CD4-positive, alpha-beta memory T cell (primary cell): ENCODE measurements at places on chromosomes 6 and 20.

- DNase-seq, result no peak
Observed at GRCh38 chr20:47544240-47544639, 42.6 kb downstream of the NCOA3 start.

GRCh38 chr20:23315099-23315498 is 35.5 kb upstream of the NXT1 start:
- DNase-seq, result no peak

GRCh38 chr20:14800707-14801425 is 463.5 kb upstream of the FLRT3 start:
- no peak for DNase-seq

- DNase-seq, result no peak
Observed at GRCh38 chr20:22430746-22431168, 153.6 kb downstream of the FOXA2 start.

DNA sequence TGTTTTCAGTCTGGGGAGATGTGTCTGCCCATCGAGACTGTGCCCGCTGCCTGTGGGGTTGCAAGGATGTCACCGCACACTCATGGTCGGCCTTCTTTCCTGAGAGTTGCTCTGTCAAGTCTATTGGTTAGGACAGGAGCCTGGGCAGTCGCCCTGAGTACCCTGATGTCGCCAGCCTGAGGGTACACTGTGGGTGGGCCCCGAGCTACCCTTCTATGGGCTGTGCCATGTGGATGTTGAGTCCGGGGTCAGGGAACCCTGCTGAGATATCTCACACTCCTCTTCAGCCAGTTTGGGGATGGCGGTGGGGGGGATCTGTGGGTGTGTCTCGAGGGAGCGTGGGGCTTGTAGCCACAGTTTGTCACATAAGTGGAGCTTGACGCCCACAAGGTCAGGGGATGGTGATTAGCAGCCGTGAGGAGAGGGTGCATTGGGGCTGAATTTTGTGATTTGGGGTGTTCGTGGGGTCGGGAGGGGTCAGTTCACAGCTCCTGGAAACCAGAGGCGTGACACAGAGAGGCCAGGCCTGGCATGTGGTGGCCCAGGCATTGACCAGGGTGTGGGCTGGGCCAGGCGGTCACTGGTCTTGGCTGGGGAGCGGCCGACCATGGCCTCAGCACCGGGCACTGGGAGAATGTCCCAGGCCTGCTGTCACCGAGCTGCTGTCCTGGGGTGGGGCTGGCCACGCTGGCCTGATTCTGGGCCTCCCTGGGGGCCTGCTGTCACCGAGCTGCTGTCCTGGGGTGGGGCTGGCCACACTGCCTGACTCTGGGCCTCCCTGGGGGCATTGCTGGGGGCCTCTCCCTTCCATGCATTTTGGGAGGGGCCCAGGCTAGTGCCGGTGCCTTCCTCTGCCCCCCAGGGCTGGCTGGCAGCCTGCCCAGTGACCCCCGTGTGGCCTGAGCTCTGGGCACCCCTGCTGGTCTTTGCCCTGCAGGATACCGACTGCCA is 1.6 kb upstream of the NPBWR2 start:
- DNase-seq, result no peak

DNA sequence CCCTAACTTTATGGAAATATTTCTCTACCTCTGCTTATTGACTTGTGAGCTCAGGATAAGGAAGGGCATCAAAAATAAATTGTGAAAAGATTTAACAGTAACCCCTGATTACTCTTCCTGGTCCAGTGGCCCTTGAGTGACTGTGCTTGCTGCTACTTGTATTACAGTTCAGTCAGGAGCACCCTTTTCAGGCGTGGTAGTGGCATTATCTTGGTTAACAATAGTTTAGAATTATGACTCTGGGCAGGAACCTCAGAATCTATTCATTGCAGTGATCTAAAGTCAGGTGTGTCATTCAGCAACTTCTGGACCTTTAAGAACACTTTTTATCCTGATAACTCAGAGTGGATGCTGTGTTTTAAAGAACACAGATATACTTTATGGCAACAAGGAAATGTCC is 43.4 kb downstream of the FAM135A start:
- DNase-seq, result no peak

DNA sequence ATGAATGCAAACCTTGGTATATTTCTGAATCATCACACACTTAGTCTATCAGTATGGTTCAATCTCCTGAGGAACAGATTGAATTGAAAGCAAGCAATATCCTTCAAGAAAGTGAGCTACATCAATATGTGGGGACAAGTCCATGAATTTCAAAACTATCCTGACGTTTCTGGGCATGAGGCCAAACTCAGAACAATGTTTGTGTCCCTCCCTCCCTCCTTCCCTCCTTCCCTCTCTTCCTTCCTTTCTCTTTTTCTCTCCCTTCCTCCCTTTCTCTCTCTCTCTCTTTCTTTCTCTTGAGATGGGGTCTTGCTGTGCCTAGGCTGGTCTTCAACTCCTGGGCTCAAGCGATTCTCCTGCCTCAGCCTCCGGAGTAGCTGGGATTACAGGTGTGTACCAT is 27.9 kb upstream of the SYNCRIP start:
- no peak for DNase-seq

DNA sequence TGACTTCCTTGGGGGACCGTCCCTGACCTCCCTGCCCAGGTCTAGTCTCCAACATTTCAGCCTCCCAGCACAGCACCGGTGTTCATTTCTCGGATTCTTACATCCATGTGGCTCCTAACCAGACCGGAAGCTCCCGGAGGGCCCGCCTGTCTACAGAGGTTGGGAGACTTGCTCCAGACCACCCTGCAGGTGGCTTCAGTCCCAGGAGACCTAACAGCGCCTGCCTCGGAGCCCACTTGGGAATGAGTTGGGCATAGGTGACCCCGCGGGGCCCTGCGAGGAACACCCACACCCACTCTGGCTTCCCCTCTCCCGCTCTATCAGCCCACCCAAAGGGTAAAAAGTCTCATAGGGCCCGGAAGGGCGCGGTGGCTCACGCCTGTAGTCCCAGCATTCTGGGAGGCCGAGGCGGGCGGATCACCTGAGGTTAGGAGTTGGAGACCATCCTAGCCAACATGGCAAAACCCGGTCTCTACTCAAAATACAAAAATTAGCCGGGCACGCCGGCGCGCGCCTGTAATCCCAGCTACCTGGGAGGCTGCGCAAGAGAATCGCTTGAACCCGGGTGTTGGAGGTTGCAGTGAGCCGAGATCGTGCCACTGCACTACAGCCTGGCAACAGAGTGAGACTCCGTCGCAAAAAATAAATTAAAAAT is 5.4 kb downstream of the DPPA5 start:
- no peak for DNase-seq

DNA sequence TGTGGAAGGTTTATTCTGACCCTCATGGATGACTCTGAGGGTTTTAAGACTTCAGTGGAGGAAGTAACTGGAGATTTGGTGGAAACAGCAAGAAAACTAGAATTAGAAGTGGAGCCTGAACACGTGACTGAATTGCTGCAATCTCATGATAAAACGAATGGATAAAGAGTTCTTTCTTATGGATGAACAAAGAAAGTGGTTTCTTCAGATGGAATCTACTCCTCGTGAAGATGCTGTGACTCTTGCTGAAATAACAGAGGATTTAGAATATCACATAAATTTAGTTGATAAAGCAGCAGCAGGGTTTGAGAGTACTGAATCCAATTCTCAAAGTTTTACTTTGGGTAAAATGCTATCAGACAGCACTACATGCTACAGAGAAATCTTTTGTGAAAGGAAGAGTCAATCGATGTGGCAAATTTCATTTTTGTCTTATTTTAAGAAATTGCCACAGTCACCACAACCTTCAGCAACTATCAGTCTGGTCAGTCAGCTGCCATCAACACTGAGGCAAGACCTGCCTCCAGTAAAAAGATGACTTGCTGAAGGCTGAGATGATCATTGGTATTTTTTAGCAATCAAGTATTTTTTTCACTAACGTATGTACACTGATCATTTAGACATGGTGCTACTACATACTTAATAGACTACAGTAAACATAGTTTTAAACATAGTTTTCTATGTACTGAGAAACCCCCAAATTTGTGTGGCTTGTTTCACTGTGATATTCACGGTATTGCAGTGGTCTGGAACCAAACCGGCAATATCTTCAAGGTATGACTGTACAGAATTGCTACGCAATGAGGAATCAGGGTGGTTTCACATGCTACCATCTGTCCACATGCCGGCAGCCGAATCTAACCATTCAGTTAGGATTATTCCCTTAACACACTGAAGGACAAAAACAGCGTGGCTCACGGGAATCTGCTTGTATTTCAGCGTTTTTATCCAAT is 149.0 kb downstream of the MYB start:
- no peak for DNase-seq

DNA sequence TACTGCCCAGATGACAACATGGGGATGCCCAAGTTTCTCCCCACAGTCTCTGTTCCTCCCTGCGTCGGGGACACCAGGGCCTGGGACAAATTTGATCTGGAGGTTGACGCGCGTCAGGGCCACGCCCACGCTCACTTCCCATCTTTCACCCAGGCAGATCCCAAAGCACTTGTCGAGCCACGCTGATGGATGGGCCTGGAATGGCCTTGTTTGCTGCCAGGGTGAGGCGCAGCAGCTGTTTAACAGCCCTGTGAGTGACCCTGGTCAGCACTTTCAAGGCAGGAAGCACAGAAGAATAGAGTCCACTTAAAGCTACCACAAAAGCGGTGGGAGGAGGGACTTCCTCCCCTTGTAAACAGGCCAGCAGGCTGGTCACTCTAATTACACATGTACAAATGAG is 324.7 kb upstream of the JARID2 start:
- no peak for DNase-seq

DNA sequence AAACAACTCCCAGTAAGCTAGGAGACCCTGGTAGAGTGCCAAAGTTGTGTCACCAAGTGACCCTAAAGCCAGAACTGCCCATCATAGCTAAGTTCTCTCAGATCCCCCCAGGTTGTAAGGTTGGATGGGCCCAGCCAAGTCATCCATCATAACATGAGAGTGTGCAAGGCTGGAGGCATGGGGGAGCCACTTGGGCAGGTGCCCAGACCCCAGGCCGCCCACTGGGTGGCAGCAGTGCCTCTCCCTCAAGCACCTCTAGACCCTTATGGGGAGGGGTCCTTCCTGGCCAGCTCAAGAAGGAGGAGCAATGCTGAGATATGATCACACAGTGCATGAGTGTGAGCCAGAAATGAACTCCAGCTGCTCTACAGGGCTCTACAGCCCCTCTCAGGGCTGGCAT is 154.5 kb downstream of the MYLK4 start:
- no peak for DNase-seq

DNA sequence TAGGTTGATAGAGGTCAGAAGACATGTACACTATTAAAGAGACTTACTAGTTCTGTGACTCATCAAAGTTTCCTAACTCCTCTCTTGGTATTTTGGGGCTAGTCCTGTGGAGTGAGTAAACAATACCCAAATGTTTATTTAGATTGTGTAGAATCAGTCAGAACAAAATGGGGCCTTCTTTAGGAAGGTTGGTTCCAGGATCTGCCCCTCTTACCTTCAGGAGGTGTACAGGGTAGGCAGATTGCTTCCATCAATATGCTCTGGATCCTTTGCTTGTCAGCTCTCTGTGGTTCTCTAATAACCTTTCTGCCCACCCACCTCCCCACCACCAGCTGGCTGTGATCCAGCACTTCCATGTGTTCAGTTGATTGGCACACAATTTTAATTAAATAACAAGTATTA is 107.0 kb downstream of the POPDC3 start:
- no peak for DNase-seq

GRCh38 chr6:148112851-148113319 is 229.8 kb upstream of the SASH1 start:
- DNase-seq, result no peak

DNA sequence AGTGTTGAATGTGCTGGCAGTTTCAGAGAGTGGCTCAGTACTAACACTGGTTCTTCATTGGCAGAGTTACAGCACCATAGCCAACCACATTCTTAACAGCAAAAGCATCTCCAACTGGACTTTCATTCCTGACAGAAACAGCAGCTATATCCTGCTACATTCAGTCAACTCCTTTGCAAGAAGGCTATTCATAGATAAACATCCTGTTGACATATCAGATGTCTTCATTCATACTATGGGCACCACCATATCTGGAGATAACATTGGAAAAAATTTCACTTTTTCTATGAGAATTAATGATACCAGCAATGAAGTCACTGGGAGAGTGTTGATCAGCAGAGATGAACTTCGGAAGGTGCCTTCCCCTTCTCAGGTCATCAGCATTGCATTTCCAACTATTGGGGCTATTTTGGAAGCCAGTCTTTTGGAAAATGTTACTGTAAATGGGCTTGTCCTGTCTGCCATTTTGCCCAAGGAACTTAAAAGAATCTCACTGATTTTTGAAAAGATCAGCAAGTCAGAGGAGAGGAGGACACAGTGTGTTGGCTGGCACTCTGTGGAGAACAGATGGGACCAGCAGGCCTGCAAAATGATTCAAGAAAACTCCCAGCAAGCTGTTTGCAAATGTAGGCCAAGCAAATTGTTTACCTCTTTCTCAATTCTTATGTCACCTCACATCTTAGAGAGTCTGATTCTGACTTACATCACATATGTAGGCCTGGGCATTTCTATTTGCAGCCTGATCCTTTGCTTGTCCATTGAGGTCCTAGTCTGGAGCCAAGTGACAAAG is 17.0 kb upstream of the ADGRF4 start:
- no peak for DNase-seq

DNA sequence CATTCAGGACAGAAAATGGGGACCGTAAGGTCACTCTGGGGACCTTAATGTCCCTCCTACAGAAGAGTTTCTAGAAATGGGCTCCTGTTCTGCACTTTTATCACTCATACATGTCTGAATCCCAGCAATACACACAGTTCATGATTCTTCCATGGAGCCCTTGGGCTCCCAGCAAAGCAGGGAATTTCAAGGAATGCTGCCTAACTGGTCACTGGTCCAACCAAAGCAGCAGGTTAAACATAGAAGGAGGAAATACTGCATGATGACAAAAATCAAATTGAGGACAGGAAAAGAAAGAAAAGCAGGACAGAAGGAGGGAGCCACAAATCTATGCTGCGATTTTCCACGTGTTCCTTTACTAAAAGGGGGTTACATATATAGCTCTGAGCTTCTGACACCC is 300.2 kb downstream of the PTPRT start:
- DNase-seq, result no peak

GRCh38 chr6:135052939-135053338 is 1.7 kb downstream of the HBS1L start:
- DNase-seq, result no peak

- DNase-seq, result peak; percentile 62
Observed at GRCh38 chr6:26241033-26241895, 123.7 kb upstream of the BTN3A2 start.

GRCh38 chr20:38170219-38170825 is 5.3 kb upstream of the TGM2 start:
- no peak for DNase-seq

GRCh38 chr6:167245591-167245990 is 45.5 kb upstream of the UNC93A start:
- DNase-seq, result no peak

GRCh38 chr6:117776441-117776840 is 101.2 kb downstream of the NUS1 start:
- DNase-seq, result no peak

GRCh38 chr6:14100966-14101365 is 16.6 kb upstream of the CD83 start:
- no peak for DNase-seq

GRCh38 chr6:81511423-81511822 is 241.1 kb downstream of the TENT5A start:
- DNase-seq, result no peak
